ENCODE measurements at places on chromosomes 7 and 10.

- ATAC-seq = no peak
Measured at GRCh38 chr10:24953675-24954074, 1.3 kb upstream of the PRTFDC1 start.

- no peak for ATAC-seq
Measured at GRCh38 chr7:106723398-106723797, 62.4 kb upstream of the CCDC71L start.

DNA sequence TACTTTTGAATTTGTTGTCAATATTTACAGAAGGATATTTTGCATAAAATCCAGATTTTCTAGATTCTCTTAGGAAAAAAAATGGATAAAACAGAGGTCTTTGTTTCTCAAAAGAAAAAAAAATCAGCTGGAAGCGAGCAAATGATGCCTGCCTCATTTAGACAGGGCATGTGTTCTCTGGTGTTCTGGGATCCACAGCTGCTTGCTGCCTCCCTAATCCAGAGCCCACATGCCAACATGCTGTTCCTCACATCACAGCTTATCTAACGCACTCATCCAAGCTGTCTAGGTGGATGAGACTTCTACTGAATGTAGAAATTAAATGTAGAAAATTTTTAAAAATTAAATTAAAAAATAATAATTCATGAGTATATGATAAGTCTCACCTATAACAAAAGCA lies 630.1 kb downstream of the SORCS1 start:
- ATAC-seq = no peak

DNA sequence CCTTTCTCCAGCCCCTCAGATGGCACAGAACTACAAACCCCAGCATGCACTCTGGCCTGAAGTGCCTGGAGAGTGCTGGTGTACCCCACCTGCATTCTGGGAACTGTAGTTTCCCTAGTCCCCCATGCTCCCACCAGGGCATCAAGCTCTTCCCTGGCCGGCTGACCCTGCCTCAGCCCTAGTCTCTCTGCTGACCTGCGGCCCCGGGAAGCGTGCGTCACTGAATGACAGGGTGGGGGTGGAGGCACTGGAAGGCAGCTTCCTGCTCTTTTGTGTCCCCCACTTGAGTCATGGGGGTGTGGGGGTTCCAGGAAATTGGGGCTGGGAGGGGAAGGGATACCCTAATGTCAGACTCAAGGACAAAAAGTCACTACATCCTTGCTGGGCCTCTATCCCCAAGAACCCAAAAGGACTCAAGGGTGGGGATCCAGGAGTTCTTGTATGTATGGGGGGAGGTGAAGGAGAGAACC lies 2.1 kb downstream of the NOS3 start:
- ATAC-seq = peak; percentile 53

GRCh38 chr7:88278881-88279280 lies 27.8 kb downstream of the STEAP4 start:
- ATAC-seq = no peak

DNA sequence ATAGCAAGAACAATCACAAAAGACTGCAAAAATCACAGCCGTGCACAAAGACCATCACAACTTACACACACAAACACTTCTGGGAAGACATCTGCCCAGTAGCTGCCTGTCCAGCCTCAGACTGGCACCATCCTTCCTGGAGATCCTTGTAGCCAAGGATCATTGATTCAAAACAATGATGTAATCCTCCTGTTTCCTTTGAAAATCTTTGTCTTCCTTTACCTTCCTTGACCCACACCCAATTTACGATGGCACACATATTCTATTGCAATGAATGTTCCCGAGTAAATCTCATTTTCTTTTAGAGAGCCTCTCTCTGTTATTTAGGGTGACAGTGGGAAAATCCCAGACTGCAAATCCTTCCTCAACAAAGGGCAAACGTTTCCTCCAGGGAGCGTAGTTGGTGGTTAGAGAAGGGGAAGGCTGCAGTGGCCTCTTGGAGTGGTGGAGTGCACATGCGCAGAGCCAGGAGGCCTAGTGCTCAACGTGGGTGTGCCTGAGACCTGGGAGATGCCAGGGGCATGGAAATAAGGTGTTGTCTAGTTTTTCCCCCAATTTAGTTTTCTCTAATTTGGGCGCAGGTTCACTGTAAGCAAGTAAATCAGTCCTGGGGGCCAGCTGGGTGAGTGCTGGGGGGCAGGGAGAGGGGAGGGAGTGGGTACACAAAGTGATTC lies 3.1 kb upstream of the INPP5A start:
- no peak for ATAC-seq

DNA sequence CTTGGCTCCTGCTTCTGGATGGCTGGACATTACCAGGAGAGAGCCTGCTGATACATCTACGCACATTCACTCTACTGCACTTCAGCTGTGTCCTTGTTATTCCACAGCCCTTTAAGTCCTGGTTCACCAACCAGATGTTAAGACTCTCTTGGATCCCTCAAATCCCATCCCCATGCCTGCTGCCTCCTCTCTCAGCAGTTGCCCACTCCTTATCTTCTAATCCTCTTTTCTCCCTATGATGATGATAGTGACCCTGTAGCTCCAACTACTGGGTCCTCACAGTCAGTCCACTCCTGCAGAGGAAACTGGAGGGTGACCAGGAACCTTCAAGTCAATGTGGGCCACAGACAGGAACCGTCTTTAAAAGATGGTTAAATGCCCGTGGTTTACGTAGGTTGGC lies 96.3 kb upstream of the PDCD4 start:
- no peak for ATAC-seq

DNA sequence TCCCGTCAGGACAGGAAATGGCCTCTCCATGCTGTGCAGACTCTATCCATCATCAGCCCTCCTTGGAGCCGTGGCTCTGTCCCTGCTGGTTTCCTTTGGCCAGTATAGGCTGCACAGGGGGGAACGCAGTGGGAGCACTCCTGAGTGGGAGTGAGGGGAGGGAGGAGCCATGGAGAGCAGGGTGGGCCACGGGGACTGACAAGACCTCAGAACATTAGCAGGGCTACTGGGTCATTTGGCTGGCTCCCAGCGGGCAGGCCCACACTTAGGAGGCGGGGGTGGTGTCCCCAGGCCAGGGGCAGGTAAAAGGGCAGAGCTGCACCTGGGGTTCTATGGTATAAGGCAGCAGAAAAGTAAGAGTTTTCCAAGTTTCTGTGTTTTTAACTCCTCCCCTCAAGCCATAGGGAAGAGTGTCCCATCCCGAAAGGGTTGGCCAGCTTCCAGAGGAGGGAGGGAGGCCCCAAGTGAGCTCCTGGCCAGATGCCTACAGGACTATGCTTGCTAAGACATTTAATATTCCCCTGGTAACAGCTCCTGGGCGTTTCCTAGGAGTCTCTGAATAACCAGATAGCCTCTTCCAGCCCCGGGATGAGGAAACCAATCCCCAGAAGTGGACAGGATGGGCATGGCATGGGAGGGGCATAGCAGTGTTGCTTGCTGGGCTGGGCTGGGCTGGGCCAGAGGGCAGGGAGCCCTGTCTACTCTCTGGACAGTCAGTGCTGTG lies 5.5 kb upstream of the OPN4 start:
- ATAC-seq = peak; percentile 88

DNA sequence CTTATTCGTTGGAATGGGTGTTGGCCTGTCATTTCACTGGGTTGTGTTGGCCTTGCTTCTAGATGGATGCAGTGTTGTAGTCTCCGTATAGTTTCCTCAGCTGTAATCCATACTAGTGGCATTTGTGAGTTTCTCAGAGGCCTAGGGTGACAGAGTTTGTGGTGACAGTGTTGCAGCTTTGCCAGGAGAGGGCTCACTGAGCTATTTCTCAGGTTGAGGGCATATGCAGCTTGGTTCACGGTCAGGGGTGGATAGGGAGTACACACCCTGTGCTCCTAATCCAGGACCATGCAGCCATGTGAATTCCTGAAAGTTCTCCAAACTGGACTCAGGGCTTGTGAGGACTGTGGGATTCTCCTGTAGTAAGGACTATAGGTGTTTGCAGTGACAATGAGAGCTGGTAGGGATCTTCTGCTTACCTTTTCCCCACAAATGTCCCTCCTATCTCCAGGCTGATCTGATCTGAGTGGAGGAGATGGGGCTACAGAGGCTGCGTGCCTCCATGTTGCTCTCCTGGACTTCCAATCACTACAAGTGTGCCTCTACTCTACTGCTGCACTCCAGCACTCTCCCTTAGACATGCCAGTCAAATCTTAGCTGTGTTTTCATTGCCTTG lies 229.0 kb downstream of the STK31 start:
- ATAC-seq = peak; percentile 58

GRCh38 chr10:79045566-79046175 lies 23.1 kb upstream of the ZMIZ1 start:
- no peak for ATAC-seq

DNA sequence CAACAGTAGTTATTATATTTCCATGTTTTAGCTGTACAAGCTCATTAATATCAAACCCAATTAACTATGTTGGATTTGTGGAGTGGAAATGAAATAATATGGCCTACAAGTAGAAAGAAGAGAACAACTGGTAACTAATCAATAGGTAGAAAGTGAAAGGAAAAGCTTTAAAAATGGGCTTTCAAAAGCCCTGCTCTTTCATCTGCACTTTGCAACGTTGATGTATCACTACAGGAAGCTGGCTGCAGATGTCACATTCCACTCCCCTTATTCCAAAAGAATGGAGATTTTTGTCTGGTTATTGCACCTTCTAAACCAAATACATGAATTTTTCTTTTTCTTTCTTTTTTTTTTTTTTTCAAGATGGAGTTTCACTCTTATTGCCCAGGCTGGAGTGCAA lies 11.7 kb upstream of the MKI67 start:
- ATAC-seq = no peak

DNA sequence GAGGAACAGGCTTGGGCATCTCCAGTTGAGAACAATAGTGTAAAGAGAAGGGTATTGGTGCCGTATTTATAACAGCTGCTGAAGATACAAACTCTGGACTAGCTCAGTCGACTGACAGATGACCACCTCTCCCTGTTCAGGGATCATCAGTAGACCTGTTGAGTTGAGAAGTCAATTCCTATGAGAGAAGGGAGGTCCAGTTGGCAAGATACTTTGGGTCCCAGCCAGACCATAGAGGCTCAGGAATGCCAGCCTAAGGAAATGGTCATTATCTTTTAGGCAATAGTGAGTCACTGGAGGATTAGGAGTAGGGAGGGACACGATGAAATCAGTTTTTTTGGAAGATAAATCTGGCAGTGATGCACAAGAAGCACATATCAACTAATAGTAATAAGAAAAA lies 202.9 kb downstream of the TRIL start:
- no peak for ATAC-seq

DNA sequence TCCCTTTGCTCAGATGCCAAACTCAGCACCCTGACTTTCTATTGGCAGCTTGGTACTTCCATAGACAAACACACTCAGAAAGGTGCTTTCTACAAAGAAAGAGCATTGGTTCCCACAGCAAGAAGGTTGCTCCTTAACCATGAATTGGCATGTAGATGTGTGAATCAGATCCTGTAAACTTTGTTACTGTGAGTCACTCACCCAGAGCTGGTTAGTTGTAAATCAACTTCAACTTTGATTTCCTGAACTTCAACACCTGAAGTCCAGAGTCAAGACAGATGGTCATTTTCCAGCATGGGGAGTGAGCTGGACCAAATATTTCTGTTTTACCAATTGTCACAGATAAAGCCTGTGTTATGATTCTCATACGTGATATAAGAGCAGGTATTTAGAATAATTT lies 797.2 kb downstream of the TNS3 start:
- no peak for ATAC-seq

DNA sequence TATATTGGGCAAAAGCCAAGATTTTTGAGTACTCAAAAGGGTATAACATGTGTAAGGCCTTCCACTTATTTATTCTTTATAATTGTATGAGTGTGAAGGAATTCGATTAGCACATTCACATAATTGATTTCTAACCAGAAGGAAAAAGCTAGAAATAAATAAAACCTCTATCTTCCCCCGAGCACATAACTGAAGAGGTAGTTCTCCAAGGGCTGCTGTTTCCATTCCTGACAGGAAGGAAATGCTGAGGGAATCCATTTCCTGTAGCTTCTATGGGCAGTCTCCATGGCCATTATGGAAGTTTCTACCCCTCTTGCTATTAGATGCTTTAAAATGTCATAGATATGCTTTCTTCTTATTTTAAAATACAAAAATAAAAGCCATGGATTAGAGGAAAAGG lies 70.5 kb upstream of the ABCB5 start:
- no peak for ATAC-seq

DNA sequence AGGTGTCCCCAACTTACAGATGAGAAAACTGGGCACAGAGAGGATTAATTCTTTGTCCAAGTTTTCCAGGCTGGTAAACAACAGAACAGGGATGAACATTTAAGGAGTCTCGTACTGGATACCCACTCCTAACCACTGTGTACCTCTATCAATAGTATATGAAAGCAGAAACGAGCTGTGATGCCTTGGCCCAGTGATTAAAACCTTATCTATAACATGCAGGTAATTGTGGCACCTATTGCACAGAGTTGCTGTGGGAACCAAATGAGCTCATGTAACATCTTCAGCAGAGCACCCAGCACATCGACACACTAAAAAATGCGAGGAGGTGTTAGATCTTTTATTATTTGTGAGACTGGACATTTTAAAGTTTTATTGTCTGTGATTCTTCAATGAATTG lies 1.6 kb downstream of the TMEM273 start:
- no peak for ATAC-seq

GRCh38 chr10:17166699-17167098 lies 34.8 kb downstream of the TRDMT1 start:
- no peak for ATAC-seq

GRCh38 chr7:108193594-108194498 lies 63.7 kb upstream of the LAMB4 start:
- ATAC-seq = peak; percentile 80

GRCh38 chr10:89414879-89415821 lies 782 bp downstream of the IFIT5 start:
- ATAC-seq = peak; percentile 75

- ATAC-seq = no peak
Measured at GRCh38 chr10:30510932-30511700, 77.1 kb downstream of the MAP3K8 start.

- peak; percentile 61 for ATAC-seq
Measured at GRCh38 chr10:133100706-133101415, 13.1 kb downstream of the ADGRA1 start.

GRCh38 chr7:144487901-144488300 lies 84.4 kb upstream of the NOBOX start:
- ATAC-seq = no peak

GRCh38 chr10:113169853-113170460 lies 219.9 kb downstream of the TCF7L2 start:
- ATAC-seq = no peak

- no peak for ATAC-seq
Measured at GRCh38 chr7:100053215-100053614, 3.6 kb downstream of the ZSCAN21 start.

DNA sequence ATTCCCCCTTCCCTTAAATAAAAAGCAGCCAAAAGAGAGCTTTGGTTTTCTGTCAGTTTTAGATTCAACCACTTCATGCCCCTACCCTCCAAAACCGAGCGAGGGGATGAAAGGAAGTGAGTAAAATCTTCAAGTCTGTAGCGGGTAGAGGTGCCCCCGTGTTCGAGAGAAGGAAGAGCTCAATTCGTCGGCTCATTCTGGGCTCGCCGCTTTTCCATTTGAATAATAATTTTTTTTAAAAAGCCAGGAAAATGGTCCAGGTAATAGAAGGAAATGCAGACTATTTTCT lies 436.2 kb upstream of the GALNT17 start:
- ATAC-seq = no peak
